H1 (cell line): ENCODE measurements at places on chromosomes 11 and 22.

- no peak for DNase-seq
Observed at GRCh38 chr22:26692215-26692614, 34.8 kb downstream of the MIAT start.

- no peak for DNase-seq
Observed at GRCh38 chr11:13963169-13963948, 836 bp downstream of the SPON1 start.

GRCh38 chr11:45930951-45931570 is 8.6 kb downstream of the LARGE2 start:
- DNase-seq, result no peak

DNA sequence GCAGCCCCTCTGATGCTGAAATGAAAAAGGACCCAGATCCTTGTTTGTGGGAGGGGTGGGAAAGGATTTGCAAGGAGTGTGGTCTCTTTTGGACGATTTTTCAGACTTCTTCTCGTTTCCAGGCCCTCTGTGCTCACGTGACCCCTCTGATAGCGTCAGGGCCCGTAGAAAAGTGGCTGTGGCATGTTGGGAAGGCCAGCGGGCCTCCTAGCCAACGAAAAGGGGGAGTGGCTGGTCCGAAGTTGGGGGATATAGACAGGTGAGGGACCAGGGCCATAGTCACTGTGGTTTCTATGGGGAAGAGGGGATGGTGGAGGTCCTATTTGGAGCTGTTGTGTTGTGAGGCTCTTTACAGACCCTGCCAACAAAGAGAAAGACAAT is 6.6 kb downstream of the PARVB start:
- no peak for DNase-seq

DNA sequence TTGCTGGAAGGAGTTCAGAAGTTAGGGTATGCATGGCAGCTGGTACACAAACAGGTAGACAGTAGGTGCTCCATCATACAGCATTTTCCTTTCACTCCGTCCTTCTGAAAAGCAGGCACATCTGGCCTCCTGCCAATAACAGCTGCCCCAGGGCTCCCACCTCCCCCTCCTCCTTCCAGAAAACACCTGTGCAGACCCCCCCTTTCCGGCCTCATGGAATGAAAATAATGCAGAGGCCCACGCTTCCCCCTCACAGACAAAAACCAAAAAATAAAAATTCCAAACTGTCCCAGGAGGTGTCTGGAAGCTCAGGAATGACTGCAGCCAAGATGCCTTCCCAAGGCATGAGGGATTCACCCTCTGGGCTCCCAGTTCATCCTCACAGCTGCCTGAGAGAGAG is 185.5 kb downstream of the MN1 start:
- no peak for DNase-seq

- DNase-seq, result no peak
Observed at GRCh38 chr11:10633261-10633660, 60.3 kb downstream of the IRAG1 start.

DNA sequence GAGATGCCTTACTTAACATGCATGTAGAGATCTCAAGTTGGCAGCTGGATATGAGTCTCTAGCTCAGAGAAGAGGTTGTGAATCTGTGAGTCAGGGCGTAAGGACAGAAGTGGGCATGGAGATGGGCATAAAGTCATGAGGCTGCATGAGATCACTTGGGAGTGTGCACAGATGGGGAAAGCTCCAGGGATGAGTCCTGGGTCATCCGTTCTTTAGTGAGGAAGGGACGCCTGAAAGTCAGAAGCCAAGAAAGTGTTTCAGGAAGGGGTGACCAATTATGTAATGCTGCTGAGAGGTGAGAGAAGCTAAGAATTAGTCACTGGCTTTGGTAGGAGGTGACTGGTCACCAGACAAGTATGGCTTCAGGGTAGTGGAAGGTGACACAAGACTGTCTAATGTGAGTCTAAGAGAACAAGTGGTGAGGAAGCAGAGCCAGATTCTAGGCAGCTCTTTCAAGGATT is 6.7 kb downstream of the ACP2 start:
- no peak for DNase-seq

GRCh38 chr22:20064140-20064480 is 15.9 kb upstream of the DGCR8 start:
- no peak for DNase-seq

DNA sequence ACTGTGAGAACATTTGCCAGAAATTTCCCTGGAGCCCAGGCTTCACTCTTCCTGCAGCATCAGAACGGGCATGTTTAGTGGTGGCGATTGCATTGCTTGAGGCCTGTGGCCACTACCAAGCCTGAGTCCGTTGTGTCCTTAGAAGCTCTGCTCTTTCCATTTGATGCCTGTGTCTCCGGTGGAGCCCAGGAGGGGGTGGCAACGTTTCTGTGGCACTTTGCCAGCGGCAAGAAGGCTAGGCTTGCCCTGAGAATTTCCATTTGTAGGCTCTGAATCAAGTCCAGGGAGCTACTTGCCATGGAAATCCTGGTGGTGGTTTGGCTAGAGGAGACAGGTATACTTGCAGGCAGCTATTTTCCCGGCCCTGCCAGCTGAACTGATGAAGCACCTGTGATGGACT is 47.1 kb downstream of the ADAMTS8 start:
- DNase-seq, result no peak

DNA sequence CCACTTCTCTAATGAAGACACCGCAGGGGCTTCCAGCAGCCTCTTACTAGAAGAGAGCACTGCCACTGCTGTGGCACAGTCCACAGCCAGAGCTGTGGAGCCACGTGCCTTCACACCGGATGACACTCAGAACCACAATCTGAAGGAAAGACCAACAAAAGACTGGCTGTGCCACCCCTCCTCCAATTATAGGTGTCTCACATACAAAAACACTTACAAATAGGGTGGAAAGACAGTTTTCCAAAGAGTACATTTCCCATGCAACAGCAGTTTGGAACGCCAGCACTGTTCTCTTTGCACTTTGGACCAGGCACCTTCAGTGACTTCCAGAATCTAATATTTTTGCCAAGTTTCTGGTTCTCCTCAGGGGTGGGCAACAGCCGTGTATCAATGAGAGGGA is 38.0 kb upstream of the SLC25A1 start:
- no peak for DNase-seq

- DNase-seq, result no peak
Observed at GRCh38 chr11:117157507-117157906, 13.4 kb downstream of the PAFAH1B2 start.

- no peak for DNase-seq
Observed at GRCh38 chr11:122405547-122406341, 249.8 kb upstream of the UBASH3B start.

- no peak for DNase-seq
Observed at GRCh38 chr11:78110830-78111229, 28.6 kb downstream of the ALG8 start.
